ENCODE measurements at places on chromosomes 12 and 14. TPM values are rescaled to one million over a fixed set of nuclear protein-coding genes. Genes with fewer than 3 reads are reported as not detected.
A peak's percentile ranks its signal among the peaks of the same experiment; 100 is the strongest.

Gene LALBA
- not detected for total RNA-seq

- DNase-seq: no peak
These were observed 243.0 kb upstream of the TMTC1 start for GRCh38 chr12:30026621-30027234.

DNA sequence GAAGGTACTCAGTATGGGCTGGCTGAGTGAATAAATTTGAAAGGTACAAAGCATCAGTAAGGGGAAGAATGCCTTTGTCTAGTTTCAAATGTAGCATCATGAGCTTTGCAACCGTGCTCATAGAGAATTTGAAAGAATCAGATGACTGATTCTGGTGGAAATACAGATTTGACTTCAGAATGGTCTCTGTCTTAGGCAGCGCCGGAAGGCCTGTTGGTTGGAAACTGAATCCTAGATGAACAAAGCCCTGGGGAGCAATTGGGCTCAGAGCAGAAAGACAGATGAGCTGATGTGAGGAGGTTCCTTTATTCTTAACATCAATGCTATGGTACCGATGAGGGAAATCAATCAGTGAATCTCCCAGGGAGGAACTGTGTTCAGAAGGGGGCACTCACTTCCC lies 137.3 kb downstream of the SNAPC1 start:
- DNase-seq: no peak

GRCh38 chr12:56119361-56119796 lies 1.3 kb downstream of the ZC3H10 start:
- peak; percentile 72 for DNase-seq

Gene SLC4A8
- total RNA-seq: 7.5 TPM

Gene PLEK2
- not detected for total RNA-seq

- DNase-seq: no peak
These were observed 38.9 kb downstream of the SLC17A8 start for GRCh38 chr12:100395811-100396210.

- DNase-seq: no peak
These were observed 12.2 kb upstream of the SPTB start for GRCh38 chr14:64891839-64892375.

- DNase-seq: no peak
These were observed 157.6 kb downstream of the DPF3 start for GRCh38 chr14:72736308-72736707.

GRCh38 chr14:65613131-65613650 lies 200.7 kb downstream of the FUT8 start:
- no peak for DNase-seq

GRCh38 chr14:98545181-98545580 lies 726.8 kb downstream of the BCL11B start:
- no peak for DNase-seq

GRCh38 chr14:35470755-35471154 lies 63.2 kb upstream of the INSM2 start:
- DNase-seq: no peak

Gene FGF23
- not detected for total RNA-seq

Gene SLC25A3
- total RNA-seq: 386 TPM

- DNase-seq: no peak
These were observed 55.2 kb downstream of the PRICKLE1 start for GRCh38 chr12:42534184-42534838.

GRCh38 chr14:23573384-23574015 lies 5.1 kb downstream of the JPH4 start:
- no peak for DNase-seq

GRCh38 chr12:24814379-24815113 lies 134.4 kb downstream of the BCAT1 start:
- no peak for DNase-seq

- DNase-seq: peak; percentile 85
These were observed 43.6 kb downstream of the FGD6 start for GRCh38 chr12:95173392-95174251.

DNA sequence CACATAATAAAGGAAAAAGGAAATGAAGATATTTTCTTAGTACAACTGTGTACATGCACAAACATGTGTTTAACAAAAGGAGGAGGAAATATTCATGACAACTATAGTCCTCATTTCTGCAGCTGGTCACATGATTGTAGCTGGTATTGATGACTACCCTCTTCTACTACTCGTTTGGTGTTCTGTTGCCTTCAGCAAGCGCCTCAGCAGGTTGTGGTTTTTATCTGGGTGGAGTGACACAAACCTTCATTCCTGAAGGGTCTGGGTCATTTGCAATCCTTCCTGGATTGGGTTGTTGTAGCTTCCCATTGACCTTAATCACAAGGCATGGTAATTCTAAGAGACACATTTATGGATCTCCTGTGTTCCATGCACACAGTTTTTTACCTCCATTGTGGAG lies 1009.9 kb upstream of the USP15 start:
- no peak for DNase-seq

Gene EFS
- total RNA-seq: 29.2 TPM

DNA sequence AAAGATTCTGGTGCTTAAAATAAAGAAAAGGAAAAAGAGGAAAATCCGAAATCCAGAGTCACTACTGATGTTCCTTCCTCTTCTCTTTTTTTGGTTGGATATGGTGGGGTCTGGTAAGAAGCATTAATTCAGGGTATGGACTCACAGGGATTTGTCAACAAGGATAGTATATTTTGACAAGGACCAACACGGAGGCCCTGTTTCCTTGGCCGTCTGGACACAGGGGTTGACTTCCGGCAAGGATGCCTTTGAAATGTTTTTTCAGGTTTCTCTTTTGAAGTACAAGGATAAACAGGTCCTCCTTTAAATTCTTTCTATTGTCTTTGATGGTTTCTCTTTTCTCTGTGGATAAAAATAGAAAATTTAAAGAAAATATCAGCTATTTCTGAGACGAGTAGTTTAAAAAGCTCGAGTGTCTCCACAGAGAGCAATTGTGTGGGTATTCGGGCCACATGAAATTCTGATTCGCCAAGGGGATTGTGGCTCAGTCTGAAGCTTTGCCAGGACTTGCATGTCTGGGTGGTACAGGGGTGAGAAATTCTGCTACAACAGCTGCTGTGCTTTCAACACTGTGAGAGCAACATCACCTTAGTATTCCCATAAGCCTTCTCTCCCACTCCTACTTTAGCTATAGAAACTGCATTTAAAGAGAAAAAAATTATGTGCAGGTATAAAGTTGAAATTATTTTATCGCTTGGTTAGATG lies 88.5 kb upstream of the CSRP2 start:
- DNase-seq: no peak

GRCh38 chr14:31194661-31195060 lies 12.9 kb downstream of the HECTD1 start:
- DNase-seq: no peak

Gene BIN2
- total RNA-seq: 3.5 TPM

- DNase-seq: peak; percentile 39
These were observed at the start of gene CLMN for GRCh38 chr14:95319312-95320077. Gene CLMN (minus strand): TSS chr14:95319908. CDS start chr14:95319792, 116 bp downstream.

DNA sequence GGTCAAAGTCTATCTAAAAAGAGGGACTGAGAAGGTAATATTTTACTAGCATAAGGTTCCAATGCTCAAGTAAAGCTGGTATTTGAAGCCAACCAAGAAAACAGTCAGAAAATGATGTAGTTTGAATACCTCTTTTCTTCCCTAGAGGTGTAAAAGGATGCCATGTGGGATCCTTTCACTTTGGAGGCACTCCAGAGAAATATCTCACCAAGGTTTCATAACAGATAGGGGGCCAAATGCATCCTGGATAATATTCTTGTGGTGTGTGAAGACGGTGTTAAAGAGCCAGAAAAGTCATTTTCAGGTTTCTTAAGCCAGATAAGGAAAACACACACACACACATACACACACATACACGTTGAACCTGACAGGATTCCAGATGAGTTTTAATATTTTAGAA lies 136.1 kb upstream of the PRKD1 start:
- DNase-seq: no peak

Gene B4GALNT1
- total RNA-seq: 0.65 TPM

Gene CLSTN3
- total RNA-seq: 45.4 TPM

Gene OR6J1
- total RNA-seq: 0.05 TPM

Gene CCDC198
- total RNA-seq: 0.05 TPM

GRCh38 chr14:85487215-85487614 lies 42.7 kb upstream of the FLRT2 start:
- no peak for DNase-seq

GRCh38 chr12:59425798-59426197 lies 170.0 kb upstream of the SLC16A7 start:
- no peak for DNase-seq

DNA sequence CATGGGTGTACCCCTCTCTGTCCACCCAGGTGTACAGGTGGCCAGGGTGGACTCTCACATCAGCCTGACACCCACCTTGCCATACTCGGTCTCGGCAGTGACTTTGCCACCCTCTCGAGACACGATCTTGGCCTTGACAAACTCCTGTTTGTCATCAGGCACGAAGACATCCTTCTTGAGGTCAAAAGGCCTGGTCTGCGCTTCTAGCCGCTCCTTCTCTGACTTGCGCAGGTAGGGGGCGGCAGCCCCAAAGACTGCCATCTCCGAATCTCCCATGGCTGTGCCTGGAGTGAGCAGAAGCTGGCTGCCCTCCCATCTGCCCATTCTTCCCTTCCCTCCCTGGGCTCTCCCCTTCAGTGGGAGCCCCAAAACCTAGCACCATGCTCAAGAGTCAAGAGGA lies 2.0 kb downstream of the MYH7 start:
- no peak for DNase-seq

- DNase-seq: no peak
These were observed 191.9 kb downstream of the SOX5 start for GRCh38 chr12:23757541-23757962.

- DNase-seq: no peak
These were observed 10.2 kb upstream of the LRRC10 start for GRCh38 chr12:69620921-69621320.

DNA sequence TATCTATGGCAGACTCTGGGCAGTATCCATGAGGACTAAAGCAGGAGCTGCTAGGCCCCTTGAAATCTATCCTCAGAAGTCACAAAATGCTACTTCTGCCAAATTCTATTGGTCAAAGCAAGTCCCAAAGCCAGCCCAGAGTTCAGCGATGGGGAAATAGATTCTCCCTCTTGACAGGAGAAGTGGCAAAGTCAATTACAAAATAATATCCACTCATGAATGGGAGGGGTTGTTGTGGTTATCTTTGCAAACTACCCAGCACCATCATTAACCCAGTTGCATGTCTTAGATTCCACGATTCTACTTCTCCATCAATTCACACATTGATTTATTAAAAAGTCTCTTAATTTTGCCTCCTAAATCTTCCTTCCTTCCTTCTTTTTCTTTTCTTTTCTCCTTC lies 30.7 kb upstream of the STXBP6 start:
- DNase-seq: no peak

GRCh38 chr14:106652494-106652893 lies 1126.1 kb downstream of the TMEM121 start:
- DNase-seq: no peak

DNA sequence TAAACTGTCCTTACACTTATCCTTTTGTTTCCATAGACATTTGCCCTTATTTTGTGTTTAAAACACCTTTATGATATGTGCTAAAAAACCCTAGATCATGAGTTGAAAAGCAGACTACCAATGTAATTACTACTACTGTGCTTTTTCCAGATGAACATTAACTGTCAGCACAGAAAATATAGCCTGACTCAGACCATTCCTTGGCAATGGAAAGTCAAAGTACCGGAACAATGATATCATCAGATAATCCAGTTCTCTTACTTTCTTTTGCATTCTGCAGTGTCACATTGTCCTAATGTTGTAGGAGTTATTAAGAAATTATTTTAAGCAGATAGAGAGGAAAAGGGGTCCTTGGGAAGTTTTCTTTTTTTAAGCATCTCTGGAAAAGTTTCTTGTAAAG lies 1189.0 kb upstream of the FLRT2 start:
- no peak for DNase-seq

GRCh38 chr12:89163918-89164317 lies 188.4 kb downstream of the DUSP6 start:
- no peak for DNase-seq

- DNase-seq: no peak
These were observed 373.6 kb downstream of the EMP1 start for GRCh38 chr12:13570005-13570694.

Gene GPRC5A
- 30.7 TPM for total RNA-seq

DNA sequence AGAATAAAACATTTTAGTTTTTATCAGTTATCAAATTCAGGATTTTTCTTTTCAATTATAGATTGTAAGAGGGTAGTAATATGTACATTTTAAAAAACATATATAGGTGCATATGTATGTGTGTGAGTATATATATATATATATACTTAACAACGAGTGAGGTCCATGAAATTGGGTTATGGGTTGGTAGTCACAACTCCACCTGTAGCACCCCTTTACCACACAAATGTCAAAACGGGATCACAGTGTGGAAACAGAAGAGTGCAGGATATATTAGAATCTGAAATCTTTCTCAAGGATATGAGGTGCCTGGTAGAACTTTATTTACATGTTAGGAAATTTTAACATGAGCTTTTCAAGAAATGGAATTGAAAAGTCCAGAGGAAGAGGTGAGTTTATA lies 31.3 kb downstream of the MIA2 start:
- DNase-seq: no peak

DNA sequence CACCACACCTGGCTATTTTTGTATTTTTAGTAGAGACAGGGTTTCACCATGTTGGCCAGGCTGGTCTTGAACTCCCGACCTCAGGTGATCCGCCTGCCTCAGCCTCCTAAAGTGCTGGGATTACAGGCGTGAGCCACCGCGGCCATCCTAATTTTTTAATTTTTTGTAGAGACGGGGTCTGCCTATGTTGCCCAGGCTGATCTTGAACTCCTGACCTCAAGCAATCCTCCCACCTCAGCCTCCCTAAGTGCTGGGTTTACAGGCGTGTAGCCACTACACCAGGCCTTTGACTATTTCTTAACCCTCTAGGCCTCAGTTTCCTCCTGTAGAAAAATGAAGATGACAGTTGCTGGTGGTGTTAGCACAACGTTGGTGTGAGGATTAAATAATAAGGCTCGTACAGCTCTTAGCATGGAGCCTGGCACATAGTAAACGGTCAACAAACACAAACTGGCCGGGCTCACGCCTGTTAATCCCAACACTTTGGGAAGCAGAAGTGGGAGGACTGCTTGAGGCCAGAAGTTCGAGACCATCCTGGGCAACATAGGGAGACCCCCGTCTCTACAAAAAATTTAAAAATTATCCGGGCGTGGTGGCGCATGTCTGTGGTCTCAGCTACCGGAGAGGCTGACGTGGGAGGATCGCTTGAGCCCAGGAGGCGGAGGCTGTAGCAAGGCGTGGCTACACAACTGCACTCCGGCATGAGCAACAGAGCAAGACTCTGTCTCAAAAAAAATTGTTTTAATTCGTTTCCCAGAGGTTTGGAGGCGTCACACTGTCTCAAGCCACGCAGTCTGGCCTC lies 979 bp downstream of the DDX54 start:
- DNase-seq: no peak

- DNase-seq: no peak
These were observed 146.8 kb upstream of the LRIG3 start for GRCh38 chr12:59067083-59067482.
